ENCODE measurements at places on chromosomes 12 and 14. TPM values are rescaled to one million over a fixed set of nuclear protein-coding genes. Genes with fewer than 3 reads are reported as not detected.

GRCh38 chr12:12683725-12684124 lies 12.3 kb downstream of the GPR19 start:
- DNase-seq = no peak

DNA sequence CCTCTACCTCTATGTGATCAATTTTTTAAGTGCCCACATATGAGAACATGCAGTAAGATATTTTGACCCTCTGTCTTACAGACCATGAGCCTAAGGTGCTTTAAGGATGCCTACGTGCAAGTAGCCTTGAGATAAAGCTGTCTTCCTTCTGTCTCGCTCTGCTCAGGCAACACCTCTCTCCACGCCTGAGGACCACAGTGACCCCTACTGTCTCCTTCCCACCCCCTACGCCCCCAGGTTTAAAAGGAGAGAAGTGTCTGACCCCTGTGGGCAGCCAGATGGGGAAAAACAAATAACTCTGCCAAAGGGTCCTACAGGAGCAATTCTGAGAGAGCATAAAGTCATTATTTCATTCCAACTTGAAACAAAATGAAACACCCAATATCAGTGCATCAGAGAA lies 286.4 kb upstream of the TMEM132C start:
- DNase-seq = no peak

DNA sequence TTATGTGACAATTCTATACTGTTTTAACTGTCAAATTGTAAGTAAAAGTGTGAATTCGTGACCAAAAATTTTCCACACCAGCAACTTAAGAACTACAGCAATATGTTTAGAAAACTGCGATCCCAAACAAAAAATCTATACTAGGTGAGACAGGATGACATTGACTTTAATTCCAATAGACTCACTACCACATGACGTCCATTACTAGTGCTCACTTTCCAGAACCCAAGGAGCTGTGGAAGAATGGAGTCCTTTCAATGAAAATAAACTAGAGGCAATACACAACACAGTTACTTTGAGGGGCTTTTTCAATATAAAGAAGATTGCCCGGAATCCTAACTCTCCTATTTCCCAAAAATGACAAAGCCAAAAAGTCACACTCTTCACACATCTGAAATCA lies 1.4 kb downstream of the EPS8 start:
- no peak for DNase-seq

- DNase-seq = no peak
Measured at GRCh38 chr12:109695416-109695815, 18.2 kb upstream of the FAM222A start.

GRCh38 chr12:108888031-108888430 lies 8.1 kb downstream of the DAO start:
- DNase-seq = no peak

- no peak for DNase-seq
Measured at GRCh38 chr14:104175811-104176210, 37.4 kb downstream of the KIF26A start.

- DNase-seq = no peak
Measured at GRCh38 chr14:68678471-68678870, 114.4 kb downstream of the ZFP36L1 start.

GRCh38 chr14:35112641-35113040 lies 9.1 kb downstream of the PPP2R3C start:
- no peak for DNase-seq

GRCh38 chr12:56518570-56518969 lies 3.0 kb upstream of the RBMS2 start:
- DNase-seq = no peak

DNA sequence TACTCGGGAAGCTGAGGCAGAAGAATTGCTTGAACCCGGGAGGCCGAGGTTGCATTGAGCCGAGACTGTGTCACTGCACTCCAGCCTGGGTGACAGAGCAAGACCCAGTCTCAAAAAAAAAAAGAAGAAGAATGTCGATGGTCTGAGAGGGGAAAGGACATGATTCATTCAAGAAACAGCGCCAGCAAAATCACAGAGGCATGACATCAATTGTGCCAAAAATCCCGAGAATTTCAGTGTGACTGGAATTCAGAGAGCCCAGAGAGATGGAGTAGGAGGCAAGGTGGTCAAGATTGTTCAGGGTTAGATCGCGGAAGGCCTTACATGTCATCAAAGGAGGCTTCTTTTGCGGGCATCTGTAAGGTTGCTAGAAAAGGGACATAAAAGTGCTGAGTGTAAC lies 483.3 kb downstream of the VRK1 start:
- DNase-seq = no peak

DNA sequence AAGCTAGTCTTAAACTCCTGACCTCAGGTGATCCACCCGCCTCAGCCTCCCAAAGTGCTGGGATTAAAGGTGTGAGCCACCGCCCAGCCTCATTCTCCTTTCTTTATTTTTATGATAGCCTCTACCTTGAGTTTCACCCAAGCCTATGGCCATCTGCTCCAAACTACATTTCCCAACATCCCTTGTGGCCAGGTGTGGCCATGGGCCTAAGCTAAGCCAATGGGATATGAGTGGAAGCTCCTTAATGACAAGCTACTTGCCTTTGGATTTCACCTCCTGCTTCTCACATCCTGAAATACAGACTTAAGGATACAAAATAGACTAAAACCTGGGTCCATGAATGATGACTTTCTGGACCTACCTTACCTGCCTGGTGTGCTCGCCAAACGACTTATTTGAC lies 46.2 kb downstream of the DPF3 start:
- DNase-seq = no peak

- DNase-seq = no peak
Measured at GRCh38 chr12:31011746-31012566, 61.7 kb upstream of the DDX11 start.

GRCh38 chr14:69943084-69943780 lies 64.0 kb downstream of the SMOC1 start:
- DNase-seq = no peak

- DNase-seq = no peak
Measured at GRCh38 chr12:59972905-59973304, 377.1 kb downstream of the SLC16A7 start.

DNA sequence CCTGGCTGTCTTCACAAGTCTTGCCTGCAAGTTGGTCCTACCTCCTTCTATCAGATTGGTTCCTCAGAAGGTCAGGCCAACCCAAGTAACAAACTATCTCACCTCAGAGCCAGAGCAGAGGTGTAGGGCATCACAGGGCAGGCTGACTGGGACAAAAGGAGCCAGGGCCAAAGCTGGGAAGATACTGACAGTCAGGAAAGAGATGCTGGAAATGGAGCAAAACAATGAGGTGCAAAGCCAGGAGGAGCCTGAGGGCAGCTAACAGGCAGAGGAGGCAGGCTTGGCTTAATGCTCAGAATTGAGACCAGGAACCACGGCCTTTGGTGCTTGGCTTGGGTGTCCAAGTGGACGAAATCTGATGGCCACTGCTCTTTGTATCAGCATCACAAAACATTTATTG lies 68.4 kb upstream of the PNMA1 start:
- no peak for DNase-seq

DNA sequence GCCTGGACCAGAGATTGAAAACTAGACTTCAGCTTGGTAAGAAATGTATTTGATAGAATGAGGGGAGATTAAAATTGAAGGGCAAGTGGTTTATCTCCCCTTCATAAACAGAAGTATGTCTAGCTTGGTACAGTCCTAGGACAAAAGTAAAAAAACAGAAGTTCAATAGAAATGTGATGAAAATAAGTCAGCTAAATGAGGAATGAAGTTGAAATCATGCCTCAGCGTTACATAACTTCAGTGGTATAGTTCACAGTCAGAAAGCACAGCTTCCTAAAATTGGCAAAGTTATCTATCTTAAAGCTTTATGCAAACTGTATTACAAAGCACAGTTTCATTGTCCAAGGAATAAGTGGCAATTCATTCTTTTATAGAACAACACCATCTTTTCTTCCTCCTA lies 90.2 kb upstream of the SYT10 start:
- DNase-seq = no peak

GRCh38 chr12:103924761-103925641 lies 5.2 kb upstream of the HSP90B1 start:
- DNase-seq = no peak

GRCh38 chr12:25743679-25744215 lies 190.7 kb upstream of the LMNTD1 start:
- DNase-seq = no peak

- DNase-seq = no peak
Measured at GRCh38 chr12:15404485-15404884, 82.2 kb downstream of the PTPRO start.

DNA sequence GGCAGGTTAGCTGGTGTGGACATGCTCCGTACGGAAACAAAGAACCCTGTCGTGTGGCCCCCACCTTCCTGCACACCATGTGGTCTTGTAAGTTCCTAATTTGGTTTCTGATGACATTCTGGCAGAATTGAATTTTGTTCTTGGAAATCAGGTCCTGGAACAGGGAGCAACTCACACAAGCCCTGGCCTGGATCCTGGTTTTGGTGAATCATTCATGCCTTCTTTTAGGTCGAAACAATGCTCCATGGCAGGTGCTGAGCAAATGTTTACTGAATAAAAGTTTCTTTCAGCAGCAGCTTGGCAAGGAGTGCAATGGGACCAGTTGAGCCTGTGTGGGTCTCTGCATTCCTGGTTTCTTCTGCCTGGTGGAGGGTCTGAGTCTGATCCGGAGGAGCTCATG lies 978.4 kb downstream of the BCL11B start:
- DNase-seq = no peak

GRCh38 chr14:53695692-53696214 lies 260.9 kb downstream of the BMP4 start:
- no peak for DNase-seq

- DNase-seq = no peak
Measured at GRCh38 chr14:30240018-30240417, 312.4 kb upstream of the PRKD1 start.

DNA sequence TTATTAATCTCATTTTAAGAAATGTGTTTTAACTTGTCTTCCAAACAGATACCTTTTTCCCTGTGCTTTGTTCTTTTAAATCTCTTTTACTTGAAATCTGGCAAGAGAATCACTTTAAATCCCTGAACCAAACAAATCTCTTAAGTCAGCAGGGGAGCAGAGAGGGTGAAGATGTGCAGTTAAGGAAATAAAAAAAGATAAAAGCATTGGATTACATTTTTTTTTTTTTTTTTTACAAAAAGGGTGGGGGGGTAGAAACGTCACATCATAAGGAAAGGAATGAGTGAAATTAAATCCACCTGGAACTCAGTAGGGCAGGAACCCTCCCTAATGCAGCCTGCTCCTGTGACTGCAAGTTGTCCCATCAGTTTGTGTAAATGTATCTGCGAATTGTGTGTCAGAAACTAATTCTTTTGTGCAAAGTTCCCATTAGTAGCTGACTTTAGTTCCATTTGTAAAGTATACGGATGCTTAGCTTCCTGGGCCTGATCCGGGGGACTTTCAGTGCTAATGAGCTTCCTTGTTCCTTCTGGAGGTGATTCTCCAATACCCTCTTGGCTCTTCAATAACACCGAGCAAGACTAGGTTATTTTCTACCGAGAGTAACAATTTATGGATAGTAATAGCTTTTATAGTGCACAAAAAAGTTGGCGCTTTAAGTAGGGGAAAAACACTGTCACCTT lies 1.5 kb downstream of the TTC6 start:
- DNase-seq = no peak

DNA sequence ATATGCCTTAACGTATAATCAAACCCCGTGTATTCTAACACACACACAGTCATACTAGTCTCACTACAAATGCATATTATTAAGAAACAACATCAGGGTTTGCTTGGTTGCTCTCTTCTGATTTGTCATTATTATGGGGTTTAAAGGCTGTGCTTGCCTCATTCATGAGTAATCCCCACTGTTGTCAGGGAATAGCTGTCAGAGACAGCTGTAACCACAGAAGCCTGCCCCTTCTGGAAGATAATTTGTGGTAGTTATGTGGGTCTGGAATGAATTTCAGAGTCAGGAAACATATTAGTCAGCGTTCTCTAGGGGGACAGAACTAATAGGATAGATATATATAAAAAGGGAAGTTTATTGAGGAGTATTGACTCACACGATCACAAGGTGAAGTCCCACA lies 456.9 kb upstream of the TMEM132C start:
- peak; percentile 71 for DNase-seq

FLVCR2 gene
- polyA plus RNA-seq = 11.2 TPM

TPH2 gene
- polyA plus RNA-seq = not detected

KCNH3 gene
- polyA plus RNA-seq = 1.7 TPM

NXPH4 gene
- polyA plus RNA-seq = 2.8 TPM

LTBP2 gene
- 7.7 TPM for polyA plus RNA-seq

LALBA gene
- polyA plus RNA-seq = not detected

ST8SIA1 gene
- 8.0 TPM for polyA plus RNA-seq

PRICKLE1 gene
- polyA plus RNA-seq = 19.0 TPM

ETFBKMT gene
- 2.3 TPM for polyA plus RNA-seq

TMPO gene
- 67.3 TPM for polyA plus RNA-seq
